ENCODE measurements at places on chromosomes 16 and 17.
A peak's percentile ranks its signal among the peaks of the same experiment; 100 is the strongest.

DNA sequence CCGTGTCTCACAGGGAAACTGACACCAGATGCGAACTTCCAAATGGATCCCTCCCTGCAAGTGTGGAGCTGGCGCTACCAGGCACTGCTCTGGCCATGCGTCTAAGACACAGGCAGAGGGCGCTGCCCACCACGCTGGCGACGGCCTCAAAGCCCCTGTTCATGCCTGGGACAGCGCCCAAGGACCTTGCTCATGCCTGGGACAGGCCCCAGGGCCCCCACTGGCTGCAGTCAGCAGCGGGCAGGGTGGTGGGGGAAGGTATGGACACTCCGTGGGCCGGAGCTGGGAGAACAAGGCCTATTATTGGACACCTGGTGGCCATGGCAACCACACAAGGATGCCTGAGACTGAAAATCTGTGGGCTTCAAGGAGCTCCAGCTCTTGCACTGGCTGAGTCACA, 8.8 kb downstream of the ZG16B start:
- DNase-seq, result peak; percentile 78

DNA sequence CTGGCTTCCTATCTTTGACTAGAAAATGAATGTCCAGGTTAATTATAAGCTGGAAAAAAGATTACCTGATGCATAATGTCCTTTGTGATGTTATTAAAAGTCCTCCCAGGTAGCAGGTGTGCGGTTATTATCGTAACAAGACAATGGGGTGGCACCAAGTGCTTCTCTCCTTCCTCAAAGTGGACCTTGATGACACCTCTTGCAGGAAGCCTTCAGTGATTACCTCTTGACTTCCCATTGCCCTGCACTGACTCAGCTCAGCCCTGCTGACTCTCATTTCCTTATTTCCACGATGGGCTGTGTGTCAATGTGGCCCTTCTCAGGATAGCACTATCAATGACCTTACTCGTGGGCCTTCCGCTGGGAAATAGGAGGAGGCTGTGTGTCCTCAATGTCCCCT, 477.4 kb upstream of the CCL2 start:
- no peak for DNase-seq

DNA sequence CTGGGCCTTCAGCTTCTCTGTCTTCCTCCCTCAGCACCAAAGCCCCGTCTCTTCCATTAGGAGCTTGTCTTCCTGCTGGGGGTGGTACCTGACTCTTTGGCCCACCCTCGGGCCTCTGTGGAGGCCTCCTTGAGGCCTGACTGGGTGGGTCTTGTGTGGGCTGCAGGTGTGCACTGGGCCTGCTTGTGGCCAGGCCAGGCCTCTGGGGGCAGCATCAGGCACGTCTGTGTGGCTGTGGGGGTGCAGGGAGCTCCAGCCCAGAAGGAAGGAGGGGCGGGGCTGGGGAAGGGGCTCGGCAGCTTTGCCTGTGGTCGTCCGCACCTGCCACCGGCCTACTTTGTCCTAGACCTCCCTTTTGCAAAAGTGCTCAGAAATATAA, 7.0 kb downstream of the PIGQ start:
- DNase-seq, result no peak

DNA sequence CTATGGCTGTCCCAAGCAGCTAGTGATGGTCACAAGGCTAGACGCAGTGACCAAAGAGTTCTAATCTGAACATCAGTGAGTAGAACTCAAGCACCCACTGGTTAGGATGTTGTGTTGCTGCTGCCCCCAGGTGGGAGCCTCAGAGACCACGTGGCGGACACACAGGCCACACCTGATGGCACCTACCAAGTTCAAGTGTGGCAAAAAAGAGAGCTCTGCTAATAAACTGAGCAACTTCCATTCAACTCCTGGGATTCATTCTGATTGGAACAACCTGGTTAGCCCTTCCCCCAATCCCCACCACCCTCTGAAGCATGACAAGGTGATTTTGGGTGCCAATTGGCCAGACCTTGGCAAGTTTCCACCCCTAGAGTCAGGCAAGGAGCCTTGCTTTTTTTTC, 3.5 kb upstream of the LCMT1 start:
- peak; percentile 31 for DNase-seq

- no peak for DNase-seq
Measured at GRCh38 chr17:30558686-30559545, 81.7 kb downstream of the GOSR1 start.

- no peak for DNase-seq
Measured at GRCh38 chr17:82602487-82602886, 45.8 kb downstream of the WDR45B start.

DNA sequence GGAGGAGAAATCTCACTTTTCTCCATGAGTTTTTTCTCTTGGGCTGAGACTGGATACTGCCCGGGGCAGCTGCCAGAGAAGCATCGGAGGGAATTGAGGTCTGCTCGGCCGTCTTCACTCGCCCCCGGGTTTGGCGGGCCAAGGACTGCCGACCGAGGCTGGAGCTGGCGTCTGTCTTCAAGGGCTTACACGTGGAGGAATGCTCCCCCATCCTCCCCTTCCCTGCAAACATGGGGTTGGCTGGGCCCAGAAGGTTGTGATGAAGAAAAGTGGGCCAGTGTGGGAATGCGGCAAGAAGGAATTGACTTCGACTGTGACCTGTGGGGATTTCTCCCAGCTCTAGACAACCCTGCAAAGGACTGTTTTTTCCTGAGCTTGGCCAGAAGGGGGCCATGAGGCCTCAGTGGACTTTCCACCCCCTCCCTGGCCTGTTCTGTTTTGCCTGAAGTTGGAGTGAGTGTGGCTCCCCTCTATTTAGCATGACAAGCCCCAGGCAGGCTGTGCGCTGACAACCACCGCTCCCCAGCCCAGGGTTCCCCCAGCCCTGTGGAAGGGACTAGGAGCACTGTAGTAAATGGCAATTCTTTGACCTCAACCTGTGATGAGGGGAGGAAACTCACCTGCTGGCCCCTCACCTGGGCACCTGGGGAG, 19.1 kb downstream of the NGFR start:
- peak; percentile 39 for DNase-seq

DNA sequence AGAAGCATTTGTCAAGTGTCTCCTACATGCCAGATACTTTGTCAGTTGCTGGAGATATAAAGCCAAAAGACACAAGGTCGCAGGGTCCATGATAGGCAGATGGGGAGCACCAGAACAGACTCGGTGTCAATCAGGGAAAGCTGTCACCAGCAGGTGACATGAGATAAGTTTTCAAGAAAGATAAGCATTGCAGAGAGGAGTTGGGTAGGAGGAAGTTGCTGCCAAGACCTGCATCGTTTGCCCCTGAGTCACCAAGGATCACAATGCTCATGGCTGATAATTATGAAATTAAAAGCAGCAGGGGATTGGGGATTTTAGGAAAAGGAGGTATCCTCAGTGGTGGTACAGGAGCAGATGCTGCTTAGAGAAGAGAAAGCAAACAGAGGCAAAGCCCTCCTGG, 551.1 kb upstream of the CDH11 start:
- no peak for DNase-seq

GRCh38 chr17:48878920-48879898, 13.4 kb upstream of the ATP5MC1 start:
- DNase-seq, result peak; percentile 80

Data from ACHN (cell line).